Activated T-cell treated with anti-CD3 and anti-CD28 coated beads for 48 hours (primary cell): ENCODE measurements at places on chromosomes 4 and X.

GRCh38 chr4:142307857-142308256 is 538.2 kb downstream of the INPP4B start:
- no peak for DNase-seq

DNA sequence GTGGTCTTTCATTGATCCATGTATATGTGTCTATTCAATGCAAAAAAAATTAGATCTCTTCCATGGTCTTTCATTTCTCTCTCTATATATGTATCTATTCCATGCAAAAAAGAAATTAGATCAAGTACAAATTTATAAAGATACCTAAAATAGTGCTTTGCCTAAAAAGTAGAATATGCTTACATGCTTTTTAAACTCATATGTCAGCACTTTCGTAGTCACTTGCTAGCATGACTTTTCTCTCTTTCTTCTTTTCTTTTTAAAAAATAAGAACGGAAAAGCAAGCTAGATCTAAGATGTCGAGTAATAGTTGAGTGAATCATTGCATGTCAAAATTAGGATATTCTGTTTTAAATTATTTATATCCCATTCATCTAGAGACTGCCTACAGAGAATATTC is 50.9 kb downstream of the PKD2 start:
- DNase-seq = no peak

DNA sequence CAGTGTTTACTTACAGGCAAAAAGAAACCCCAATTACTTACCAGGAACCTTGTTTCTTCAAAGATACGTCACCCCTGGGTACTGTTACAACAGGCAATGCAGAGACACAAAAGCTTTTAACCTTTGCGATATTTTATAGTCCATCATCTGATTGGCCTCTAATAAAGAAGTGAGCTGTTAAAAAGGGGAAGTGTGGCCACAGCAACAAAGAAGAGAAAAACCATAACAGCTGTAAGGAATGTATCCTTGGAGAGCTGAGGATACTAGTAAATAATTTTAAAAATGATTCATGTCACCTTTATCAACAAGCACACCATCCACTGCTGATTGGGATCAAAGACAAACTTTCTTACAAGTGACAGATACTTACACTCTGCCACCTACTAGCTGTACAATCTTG is 14.1 kb downstream of the GABRA4 start:
- no peak for DNase-seq

DNA sequence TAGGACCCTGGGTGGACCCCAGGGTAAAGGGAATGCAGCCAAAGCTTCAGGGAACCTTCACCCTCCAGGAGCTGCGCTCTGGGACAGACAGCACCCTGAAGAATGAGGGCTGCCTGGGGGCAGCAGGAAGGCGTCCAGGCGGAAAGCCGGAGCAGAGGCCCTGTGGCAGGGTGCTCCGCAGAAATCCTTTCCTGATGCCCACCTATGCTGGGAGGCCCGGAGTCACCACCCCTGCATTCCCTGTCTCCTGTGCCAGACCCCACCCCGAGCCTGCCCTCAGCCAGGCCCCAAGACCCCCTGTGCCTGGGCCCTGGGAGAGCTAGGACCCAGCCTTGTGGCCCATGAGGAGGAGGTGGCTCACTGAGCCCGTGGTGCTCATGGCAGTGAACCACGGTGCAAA is 1.3 kb upstream of the DGKQ start:
- no peak for DNase-seq

GRCh38 chrX:38837389-38837788 is 36.1 kb downstream of the MID1IP1 start:
- no peak for DNase-seq

DNA sequence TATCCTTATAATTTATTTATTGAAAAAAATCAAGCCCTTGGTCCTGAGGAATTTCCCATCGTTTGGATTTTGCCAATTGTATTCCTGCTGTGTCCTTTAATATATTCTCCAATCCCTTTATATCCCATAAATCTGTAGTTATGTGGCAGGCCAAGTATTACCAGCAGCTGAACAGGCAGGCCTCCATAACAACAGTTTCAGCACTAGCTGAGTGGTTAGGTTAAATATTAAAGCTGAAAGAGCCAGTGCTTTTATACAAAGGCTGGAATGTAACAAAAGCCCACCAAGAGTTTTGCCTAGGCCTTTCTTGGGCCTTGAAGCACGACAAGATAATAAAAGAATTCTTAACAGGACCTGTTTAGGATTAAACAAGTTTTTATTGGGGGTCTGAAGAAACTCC is 366.6 kb upstream of the GALNT7 start:
- no peak for DNase-seq

- no peak for DNase-seq
Measured at GRCh38 chrX:7330971-7331746, 183.2 kb upstream of the PUDP start.
